ENCODE measurements at places on chromosomes 1 and 21.

DNA sequence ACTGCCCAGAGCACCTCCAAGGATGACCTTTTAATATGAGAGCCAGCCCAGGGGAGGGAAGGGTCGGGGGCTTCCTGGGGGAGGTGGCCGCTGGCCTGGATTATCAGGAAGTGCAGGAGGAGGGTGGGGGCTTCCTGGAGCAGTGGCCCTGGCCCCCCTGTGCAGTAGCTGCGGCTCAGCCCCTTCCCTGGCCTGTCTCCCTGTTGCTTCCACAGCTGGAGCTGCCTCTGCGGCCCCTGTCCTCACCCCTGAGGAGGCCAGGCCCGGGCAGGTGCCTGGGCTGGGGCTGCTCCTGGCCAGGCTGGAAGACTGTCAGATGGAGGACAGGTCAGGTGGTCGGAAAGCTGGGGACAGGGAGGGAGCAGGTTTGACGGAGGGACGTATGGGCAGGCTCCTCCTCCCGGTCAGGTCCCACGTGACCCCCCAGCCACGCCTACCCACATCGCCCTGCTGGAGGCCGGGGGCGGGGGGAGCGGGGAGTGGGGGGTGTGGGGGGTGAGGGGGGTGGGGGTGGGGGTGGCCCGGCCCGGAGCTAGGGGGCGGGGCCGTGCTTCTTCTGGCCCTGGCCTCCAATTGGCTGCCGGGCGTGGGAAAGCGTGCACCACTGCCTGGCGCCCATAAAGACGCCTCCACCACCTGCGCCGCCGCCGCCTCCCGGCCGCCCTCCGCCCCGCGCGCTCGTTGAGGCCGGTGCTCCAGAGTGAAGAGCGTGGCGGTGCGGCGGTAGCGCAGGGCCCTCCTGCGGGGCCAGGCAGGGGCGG lies 10.2 kb upstream of the TNFRSF14 start:
- DNase-seq = peak; percentile 57

- DNase-seq = peak; percentile 70
Observed at GRCh38 chr1:112614460-112615065, 4.4 kb downstream of the ST7L start.

DNA sequence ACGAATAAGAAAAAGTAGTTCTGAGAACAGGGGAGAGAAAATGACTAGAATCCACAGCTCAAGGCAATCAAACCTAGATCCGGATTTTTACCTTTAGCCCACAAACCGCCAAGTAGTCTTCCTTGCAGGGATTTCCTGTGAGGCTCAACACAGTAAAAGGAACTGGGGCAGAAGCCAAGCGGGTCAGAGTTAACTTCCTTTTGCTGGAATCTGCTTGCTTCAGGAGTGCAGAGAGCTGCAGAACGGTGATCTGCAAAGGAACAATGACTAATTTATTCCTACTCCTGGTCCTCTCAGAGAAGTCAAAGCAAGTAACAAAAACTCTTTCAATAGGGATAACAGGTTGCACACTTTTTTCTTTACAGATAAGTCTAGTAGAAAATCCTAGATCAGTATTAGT lies 53.4 kb downstream of the UBR4 start:
- DNase-seq = peak; percentile 64

GRCh38 chr1:159005676-159006075 lies 4.0 kb upstream of the IFI16 start:
- DNase-seq = no peak

- DNase-seq = peak; percentile 76
Observed at GRCh38 chr1:240385985-240386978, 225.7 kb downstream of the GREM2 start.

GRCh38 chr1:52534928-52535764 lies 17.7 kb downstream of the TUT4 start:
- no peak for DNase-seq

DNA sequence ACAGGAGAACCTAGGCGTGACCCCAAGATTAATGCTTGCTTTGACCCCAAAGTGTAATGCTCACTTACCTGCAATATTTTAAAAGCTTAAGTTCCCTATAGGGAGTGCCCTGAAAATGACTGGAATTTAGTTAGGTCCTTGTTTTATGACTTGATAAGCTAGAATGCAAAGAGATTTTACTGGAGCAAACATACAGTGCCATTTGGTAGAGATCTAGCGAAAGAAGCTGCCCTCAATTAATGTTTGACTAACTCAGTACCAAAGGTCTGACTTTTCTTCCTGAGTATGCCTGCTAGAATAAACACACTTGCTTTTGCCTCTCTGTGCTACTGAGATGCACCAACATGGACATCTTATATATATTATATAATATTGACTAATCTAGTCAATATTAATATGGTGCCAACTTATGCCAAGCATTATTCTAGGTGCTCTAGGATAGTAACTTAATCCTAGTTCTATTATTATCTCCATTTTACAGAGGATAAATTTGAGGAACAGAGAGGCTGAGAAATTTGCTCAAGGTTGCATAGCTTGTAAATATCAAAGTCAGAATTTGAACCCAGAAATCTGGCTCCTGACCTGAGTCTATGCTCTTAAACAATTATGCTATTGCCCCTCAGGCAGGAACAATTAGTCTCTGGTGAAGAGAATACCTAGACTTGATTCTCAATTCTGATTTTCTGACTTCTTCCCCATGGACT lies 18.2 kb downstream of the S100A10 start:
- DNase-seq = no peak

Data from cardiac fibroblast (primary cell).